ENCODE measurements at places on chromosomes 1 and 21.

DNA sequence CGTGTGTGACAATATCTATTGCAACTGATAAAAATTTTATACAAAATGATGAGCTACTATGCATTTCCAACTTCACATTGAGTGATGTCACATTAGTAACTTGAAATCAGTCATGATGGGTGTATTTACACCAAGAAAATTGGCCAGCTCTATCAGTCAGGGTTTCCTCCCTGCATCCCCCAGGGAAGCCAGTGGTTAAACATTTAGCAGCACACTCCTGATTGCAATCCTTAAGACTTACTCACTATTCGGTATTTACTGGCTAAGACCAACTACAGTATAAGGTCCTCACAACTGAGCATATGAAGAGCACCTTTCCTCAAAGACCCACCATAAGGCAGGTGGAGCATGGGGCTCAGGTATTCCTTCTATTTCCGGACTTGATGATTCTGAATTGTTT, 41.3 kb upstream of the PTGFRN start:
- DNase-seq: no peak

DNA sequence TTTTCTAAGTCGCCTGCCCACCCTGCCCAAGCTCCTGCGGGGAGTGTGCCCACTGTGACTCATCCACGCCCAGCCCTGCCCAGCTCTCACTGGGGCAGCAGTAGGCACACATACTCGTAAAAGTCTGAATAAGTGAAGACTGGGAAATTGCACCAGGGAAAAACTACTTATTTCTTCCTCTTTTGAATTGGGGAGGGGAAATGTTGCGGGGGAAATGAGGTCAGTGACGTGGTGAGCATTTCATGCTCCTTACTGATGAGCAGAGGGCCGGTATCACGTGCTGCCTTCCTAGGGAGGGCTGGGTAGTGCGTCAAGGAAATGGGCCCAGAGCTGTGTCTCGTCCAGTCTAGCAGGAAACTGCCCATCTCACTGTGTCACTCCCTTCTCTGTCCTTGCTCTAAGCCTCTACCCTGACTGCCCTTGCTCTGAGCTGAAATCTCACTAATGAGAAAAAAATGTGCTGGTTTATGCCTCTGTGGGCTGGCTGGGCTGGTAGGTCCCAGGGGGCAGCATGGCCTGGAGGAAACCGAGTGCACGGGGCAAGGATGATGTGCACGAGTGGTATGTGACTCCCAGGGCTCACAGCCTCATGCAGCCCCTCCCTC, 13.5 kb upstream of the TNFRSF1B start:
- no peak for DNase-seq

GRCh38 chr1:94048413-94049164, 72.4 kb downstream of the ABCA4 start:
- no peak for DNase-seq

GRCh38 chr1:56170784-56171320, 408.5 kb downstream of the PLPP3 start:
- no peak for DNase-seq

GRCh38 chr1:20511518-20512428, 3.8 kb upstream of the MUL1 start:
- DNase-seq: no peak

DNA sequence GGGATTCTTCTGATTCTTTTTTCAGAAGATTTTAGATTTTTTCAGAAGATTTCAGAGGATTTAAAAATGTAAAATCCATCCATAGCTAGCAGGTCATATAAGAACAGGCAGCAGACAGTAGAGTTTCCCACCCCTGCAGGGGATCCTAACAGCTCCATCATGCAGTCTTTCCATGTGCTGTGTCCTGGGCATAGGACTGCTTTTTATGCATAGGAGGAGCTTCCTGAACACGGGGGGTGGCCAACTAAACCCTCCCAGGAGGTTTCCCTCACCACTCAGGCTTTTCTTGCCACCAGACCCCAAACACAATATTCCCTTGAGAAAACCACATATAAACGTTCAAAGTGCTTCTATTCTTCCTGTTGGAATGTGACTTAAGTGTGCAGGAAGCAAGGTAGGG, 90.1 kb upstream of the TNR start:
- DNase-seq: no peak

GRCh38 chr1:12147201-12147701, 19.5 kb upstream of the TNFRSF1B start:
- DNase-seq: no peak

DNA sequence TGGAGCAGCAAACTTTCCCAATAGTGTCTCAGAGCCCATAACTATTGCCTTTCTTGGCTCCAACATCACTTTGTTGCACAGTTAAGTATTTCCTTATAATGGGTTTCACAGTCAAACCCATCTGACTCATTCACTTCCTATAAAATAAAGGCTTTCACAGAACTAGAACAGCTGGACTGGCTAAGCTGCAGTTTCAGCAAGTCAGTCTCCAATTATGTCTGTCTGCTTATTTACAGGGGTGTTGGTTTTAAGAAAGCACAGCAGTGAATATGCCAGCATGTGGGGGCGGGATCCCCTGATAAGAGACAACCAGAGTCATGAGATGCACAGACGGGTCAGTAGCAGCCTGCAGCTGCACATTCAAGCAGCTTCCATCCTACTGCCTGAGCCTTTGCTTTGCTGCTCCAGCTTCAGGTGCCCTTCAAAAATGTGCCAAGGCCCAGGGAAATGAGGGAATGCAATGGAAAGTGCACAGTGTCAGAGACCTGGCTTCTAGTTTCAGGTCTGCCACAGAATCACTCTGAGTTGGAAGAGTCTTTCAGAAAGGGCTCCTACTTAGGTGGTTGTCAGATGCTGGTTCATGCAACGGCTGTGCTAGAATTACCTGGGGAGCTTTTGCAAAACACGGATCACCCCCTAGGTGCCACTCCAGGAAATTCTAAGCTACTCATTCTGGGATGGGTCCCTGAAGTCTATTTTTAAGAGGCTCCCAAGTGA, 24.8 kb downstream of the RNF19B start:
- DNase-seq: no peak

DNA sequence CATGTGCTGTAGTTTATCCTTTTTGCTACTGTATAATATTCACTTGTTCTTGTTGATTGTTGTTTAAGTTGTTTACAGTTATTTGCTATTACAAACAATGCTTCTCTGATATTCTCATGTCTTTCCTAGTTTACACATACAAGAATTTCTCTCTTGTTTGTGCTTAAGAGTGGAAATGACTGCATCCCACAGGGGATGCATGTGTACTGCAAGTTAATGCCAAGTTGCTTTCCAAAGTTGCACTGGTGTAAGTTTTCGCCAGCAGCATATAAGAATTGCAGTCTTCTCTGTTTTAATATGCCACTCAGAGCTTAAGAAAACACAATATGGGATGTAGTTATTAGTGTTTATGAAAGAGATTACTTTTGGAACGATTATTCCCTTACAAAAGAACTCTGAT, 97.7 kb downstream of the NEK7 start:
- DNase-seq: no peak
